ENCODE measurements at places on chromosomes 5 and 9. TPM values are rescaled to one million over a fixed set of nuclear protein-coding genes. Genes with fewer than 3 reads are reported as not detected.

MAST4 gene
- total RNA-seq = 76.4 TPM

SLC35A4 gene
- 22.3 TPM for total RNA-seq

C6 gene
- total RNA-seq = 9.3 TPM

APC gene
- 37.5 TPM for total RNA-seq

RNF224 gene
- total RNA-seq = not detected

GRCh38 chr5:5432020-5432707, 9.7 kb downstream of the ICE1 start:
- DNase-seq = no peak

GRCh38 chr9:137244486-137245449, 3.7 kb downstream of the TUBB4B start:
- no peak for DNase-seq

DNA sequence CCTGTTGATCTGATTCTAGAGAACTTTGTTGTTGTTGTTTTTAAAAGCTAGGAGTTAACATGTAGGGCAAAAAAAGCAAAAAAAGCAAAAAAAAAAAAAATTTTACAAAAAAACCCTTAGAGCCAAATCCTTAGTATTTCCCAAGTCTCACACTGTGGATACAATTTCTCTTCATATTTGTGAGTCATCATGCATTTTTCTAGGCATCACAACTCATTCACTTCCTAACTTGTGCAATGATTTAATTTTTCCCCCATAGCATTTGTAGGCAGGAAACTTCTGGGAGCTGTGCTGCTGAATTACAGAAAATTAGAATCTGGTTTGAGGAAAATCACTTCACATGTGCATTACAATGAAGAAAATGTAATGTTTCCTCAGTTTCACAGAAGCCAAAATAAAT, 91.9 kb downstream of the MARCHF3 start:
- no peak for DNase-seq

- no peak for DNase-seq
These were observed 117.1 kb upstream of the RASA1 start for GRCh38 chr5:87150630-87151029.

- peak; percentile 63 for DNase-seq
These were observed 31.8 kb upstream of the ORM1 start for GRCh38 chr9:114291064-114291474.

DNA sequence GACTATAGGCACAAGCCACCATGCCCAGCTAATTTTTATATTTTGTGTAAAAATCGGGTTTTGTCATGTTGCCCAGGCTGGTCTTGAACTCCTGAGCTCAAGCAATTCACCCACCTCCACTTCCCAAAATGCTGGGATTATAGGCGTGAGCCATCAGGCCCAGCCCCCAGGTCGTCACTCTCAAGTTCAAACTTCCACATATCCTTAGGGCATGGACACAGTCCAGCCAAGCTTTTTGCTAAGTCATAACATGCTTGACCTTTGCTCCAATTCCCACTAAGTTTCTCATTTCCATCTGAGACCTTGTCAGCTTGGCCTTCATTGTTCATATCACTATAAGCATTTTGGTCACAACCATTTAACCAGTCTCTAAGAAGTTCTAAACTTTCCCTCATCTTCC, 43.9 kb upstream of the ARAP3 start:
- no peak for DNase-seq

Data from ovary (tissue), 10 donors.